Activated CD4-positive, alpha-beta T cell treated with anti-CD3 and anti-CD28 coated beads for 48 hours (primary cell): ENCODE measurements at places on chromosomes 4 and X.

GRCh38 chr4:5980436-5981155 lies 37.6 kb downstream of the C4orf50 start:
- no peak for DNase-seq

GRCh38 chrX:119230850-119231249 lies 5.2 kb upstream of the PGRMC1 start:
- peak; percentile 4 for DNase-seq

DNA sequence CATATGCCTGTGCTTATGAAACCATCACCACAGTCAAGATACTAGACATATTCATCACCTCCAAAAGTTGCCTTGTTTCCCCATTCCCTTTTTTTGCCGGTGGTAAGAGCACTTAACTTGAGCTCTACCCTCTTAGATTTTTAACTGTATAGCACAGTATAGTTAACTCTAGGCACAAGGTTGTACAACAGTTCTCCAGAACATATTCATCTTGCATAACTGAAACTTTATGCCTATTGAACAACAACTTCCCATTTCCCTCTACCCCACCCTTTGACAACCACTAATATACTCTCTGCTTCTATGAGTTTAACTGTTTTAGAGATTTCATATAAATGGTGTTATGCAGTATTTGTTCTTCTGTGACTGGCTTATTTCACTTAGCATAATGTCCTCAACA lies 119.3 kb downstream of the ASB9 start:
- DNase-seq: no peak

GRCh38 chrX:153878969-153879653 lies 6.9 kb downstream of the L1CAM start:
- no peak for DNase-seq

- DNase-seq: no peak
Observed at GRCh38 chrX:112766774-112767173, 73.9 kb downstream of the AMOT start.

GRCh38 chrX:68177542-68177941 lies 255.8 kb downstream of the OPHN1 start:
- DNase-seq: no peak

GRCh38 chr4:69025999-69026387 lies 70.3 kb upstream of the UGT2B7 start:
- DNase-seq: no peak

DNA sequence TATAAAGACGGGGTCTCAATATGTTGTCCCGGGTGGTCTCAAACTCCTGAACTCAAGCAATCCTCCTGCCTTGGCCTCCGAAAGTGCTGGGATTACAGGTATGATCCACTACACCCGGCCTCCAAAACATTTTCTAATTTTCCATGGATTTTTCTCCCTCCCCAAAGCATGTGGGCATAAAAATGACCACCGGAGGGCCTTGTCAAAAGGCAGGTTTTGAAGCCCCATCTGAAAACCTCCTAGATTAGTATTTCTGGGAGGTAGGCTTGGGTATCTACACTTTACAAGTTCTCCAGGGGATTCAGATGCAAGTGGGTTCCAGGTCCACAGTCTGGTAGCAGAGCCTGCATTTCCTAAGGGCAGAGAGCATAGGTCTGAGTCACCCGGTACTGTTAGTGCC lies 1.4 kb upstream of the GPR173 start:
- no peak for DNase-seq

- no peak for DNase-seq
Observed at GRCh38 chr4:69888336-69888735, 28.4 kb upstream of the SULT1E1 start.

- DNase-seq: no peak
Observed at GRCh38 chr4:108053251-108053711, 63.6 kb downstream of the HADH start.

DNA sequence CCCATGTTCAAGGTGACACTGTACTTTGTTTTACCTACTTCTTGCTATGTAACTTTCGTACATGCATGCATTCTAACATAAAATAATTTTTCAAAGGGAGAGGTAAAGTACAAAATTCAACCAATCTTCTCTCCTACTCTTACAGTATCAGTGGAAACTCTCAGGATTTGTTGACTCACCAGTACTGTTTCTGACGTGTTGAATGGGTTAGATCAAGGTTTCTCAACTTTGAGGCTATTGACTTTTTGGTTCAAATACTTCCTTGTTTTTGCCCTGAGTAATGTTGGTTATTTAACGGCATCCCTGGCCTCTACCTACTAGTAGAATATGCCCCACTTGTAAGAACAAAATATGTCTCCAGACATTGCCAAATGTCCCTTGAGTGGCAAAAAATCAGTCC lies 94.6 kb upstream of the SMAD1 start:
- no peak for DNase-seq

GRCh38 chrX:13087322-13088155 lies 43.1 kb upstream of the FAM9C start:
- DNase-seq: peak; percentile 67

DNA sequence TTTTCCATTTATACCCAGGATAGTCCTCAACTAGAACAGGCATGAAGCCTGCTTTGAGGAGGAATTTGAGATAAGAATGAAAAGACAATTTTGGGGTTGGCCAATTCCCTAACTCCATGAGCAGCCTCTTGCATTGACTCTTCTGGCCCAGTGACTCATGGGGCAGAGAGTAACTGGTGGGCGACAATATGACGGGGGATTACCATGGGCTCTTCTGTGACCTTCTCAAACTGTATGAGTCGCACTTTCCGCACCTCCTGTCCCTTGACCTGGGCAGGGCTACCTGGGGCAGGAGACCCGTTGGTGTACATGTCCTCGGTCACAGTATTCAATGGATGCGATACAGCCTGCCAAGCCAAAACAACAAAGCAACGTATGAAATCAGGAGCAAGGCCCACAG lies 13.3 kb downstream of the MPP1 start:
- no peak for DNase-seq

DNA sequence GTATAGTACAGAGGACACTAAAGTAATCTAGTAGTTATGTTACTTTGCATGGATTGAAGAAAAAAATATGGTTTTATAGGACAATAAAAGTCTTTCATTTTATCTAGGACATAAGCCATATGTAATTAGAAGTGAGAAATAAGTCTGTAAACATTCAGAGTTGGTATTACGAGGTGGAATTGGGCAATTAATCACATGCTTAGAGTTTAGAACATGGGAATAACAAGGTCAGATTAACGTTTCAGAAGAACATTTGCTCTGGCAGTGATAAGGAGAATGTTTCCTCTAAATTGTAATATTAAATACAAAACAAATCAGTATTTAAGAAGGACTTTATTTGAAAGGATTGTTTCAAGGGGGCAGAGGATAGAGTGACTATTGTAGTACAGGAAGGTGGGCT lies 15.6 kb upstream of the SULT1E1 start:
- DNase-seq: no peak

GRCh38 chrX:45873781-45874180 lies 671.4 kb downstream of the ZNF674 start:
- no peak for DNase-seq

DNA sequence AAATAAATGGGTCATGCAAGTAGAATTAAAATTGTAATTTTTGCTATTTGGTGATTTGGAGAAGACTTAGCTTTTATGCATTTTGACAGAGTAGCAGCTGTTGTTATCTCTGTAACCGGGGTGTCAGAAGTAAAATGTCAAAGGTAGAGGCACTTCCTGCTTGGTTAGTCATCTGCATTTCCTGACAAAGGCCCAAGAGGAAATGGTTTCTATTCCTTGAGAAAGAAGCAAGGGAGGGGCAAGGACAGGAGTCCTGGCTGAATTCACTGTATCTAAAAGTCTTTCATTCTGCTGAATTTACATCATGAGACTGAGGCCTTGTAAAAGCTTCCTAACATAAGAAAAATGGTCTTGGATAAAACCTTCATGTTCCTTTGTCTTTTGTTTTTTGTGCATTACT lies 550.9 kb upstream of the BOD1L1 start:
- DNase-seq: no peak

GRCh38 chrX:18994713-18995112 lies 10.8 kb upstream of the PHKA2 start:
- no peak for DNase-seq

GRCh38 chr4:26822546-26822945 lies 38.1 kb upstream of the STIM2 start:
- no peak for DNase-seq

DNA sequence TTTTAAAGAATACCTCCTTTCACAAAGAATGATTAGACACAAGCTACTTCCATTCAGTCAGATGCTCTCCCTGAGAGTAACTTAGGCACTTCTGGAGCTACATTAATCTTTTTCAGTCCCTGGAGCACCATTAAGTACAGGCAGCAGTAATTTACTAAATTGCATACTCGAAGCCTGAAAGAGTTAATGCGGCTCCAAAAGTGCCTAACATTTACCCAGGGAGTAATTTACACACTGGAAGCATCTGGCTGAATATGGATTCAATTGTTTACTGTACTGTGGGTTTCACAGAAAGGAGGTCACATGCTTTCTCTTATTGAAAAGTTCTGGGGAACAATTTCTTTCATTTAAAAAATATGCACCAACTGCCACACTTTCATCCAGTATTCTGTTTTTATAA lies 260.8 kb upstream of the TENM3 start:
- no peak for DNase-seq

GRCh38 chr4:120524237-120524636 lies 398.3 kb downstream of the PRDM5 start:
- no peak for DNase-seq

- DNase-seq: no peak
Observed at GRCh38 chr4:140976768-140977167, 156.5 kb downstream of the RNF150 start.

- DNase-seq: no peak
Observed at GRCh38 chrX:130053236-130053635, 57.1 kb downstream of the ELF4 start.

GRCh38 chr4:90184560-90184959 lies 57.4 kb downstream of the CCSER1 start:
- no peak for DNase-seq

GRCh38 chrX:6371353-6371752 lies 142.7 kb upstream of the NLGN4X start:
- no peak for DNase-seq

DNA sequence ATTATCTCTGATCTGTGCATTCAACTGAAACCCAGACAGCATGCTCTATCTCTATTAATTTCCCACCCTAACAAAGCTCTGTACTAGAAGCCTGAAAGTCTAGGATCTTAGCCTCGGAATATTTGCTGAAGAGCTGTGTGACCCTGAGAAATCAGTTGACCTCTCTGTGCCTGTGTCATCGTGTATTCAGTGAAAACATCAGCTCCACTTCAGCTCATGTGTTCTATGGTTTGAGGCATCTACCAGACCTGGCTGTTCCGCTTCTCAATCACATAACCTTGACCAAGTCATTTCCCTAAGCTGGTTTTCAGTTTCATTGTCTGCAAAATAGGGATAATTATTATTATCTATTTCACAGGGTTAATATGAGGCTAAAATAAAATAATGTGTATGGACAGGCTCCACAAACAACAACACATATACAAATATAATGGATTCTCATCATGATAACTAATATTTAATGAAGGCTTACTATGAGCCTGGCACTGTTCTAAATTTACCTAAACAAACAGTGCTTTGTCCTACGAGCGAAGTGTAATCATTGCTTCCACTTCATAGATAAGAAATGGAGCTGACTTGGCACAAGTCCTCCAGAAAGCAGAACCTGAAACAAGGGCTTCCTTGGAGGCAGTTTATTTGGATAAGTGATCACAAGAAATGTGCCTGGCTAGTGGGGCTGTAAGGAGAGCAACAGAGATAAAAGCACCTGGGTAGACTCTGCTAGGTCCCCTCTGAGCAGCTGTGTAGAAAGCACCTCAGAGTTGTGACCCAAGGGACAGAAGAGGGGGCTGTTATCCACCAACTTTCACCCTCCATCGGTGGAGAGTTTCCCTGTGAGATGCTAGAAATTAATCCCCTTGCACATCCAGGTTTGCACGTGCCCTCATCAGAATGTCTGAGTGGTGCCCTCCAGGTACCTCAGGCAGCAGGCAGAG lies 356.9 kb downstream of the RAB28 start:
- no peak for DNase-seq

DNA sequence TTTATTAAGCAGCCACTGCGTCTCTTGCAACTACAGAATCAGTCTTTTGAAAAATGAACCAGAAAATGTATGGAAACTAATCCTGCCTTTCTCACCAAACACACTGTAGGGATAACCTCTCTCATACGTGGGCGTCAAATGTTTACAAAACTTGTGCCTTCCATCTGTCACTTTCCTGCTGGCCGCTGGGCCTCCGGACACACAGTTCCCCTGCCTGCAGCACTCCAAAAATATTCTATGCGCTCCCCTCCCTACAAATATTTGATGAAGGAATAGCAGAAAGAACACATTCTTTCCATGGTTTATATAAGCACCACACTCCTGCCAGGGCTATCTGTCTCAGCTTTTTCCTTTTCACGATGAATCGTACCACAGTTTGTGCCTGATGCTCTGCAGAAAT lies 14.9 kb upstream of the CYTL1 start:
- no peak for DNase-seq

GRCh38 chr4:5992828-5993321 lies 25.4 kb downstream of the C4orf50 start:
- no peak for DNase-seq

- DNase-seq: no peak
Observed at GRCh38 chr4:83318666-83319065, 16.0 kb downstream of the HPSE start.

GRCh38 chrX:675279-675954 lies 44.8 kb downstream of the SHOX start:
- no peak for DNase-seq

- DNase-seq: no peak
Observed at GRCh38 chr4:159148441-159148840, 45.6 kb downstream of the RAPGEF2 start.

GRCh38 chr4:79574741-79575451 lies 166.9 kb upstream of the GK2 start:
- no peak for DNase-seq

- no peak for DNase-seq
Observed at GRCh38 chr4:55359397-55359916, 13.4 kb downstream of the SRD5A3 start.

DNA sequence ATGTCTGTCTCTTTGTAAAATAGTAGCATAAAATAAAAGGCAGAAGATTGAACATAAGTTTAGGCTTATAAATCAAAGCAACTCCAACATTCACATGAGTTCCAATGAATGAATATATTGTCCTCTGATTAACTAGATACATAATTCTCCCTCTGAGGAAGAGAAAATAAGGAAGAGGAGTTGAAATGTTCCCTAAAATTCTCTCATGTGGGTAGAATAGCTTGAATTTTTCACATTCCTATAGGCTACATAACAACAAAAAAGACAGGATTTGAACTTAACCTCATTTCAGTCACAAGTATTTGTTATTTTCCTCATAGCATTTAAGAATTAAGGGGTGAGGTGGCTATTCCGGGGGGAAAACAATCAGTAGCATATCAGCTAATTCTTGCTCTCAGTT lies 462.4 kb upstream of the NDST4 start:
- DNase-seq: no peak
